ENCODE measurements at places on chromosomes 1 and 21.
A peak's percentile ranks its signal among the peaks of the same experiment; 100 is the strongest.

DNA sequence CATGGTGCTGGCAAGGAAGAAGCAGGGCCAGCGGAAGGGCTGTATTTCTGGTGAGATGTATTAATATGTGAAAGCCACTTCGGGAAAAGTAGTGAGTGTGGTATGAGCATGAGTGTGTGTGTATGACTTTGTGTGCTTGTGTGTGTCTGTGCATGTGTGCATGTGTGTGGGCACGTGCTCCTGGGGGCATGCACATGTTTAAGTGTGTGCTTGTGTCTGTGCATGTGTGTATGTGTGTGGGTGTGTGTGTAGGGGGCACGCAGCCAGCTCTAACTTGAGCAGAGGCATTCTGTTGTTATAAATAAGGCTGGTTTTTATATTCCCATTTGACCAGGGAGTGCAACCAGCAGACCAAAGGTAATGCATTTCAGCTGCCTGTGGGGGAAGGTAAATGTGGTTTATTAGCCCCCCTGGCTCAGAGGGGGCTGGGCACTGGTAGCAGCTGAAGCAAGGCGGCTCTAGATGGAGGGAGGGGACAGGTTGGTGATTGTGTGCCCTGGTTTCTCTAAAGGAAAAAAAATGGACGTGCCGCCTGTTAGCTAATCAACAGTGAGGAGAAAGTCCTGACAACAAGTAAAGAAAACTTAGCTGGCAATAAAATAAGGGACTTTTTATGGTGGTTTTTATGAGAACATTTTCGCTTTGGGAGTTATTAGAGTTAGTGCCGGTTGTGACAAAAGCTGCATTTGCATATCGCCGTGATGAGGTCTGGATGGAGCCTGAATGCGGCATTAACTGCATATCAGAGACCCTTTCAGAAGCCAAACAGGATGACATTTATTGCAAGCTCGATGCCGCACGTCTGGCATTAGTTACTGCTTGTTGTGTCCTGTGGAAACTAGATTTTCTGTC is 180.1 kb downstream of the CAMTA1 start:
- DNase-seq, result no peak

GRCh38 chr1:216549796-216550195 is 126.5 kb upstream of the USH2A start:
- no peak for DNase-seq

- no peak for DNase-seq
These were observed 5.4 kb upstream of the RGSL1 start for GRCh38 chr1:182444497-182444896.

GRCh38 chr1:3795453-3796214 is 664 bp downstream of the LRRC47 start:
- no peak for DNase-seq

DNA sequence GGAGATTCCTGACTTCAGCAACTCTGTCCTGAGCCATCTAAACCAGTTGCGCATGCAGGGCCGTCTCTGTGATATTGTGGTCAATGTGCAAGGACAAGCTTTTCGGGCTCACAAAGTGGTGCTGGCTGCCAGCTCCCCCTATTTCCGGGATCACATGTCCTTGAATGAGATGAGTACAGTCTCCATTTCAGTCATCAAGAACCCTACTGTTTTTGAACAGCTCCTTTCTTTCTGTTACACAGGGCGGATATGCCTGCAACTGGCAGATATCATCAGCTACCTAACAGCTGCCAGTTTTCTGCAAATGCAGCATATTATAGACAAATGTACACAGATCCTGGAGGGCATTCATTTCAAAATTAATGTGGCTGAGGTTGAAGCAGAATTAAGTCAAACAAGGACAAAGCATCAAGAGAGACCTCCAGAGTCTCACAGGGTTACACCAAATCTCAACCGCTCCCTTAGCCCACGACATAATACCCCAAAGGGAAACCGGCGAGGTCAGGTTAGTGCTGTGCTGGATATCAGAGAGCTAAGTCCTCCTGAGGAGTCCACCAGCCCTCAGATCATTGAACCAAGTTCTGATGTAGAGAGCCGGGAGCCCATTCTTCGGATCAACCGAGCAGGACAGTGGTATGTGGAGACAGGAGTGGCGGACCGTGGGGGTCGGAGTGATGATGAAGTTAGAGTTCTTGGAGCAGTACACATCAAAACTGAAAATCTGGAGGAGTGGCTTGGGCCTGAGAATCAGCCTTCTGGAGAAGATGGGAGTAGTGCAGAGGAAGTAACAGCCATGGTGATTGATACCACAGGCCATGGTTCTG is 2.3 kb downstream of the ZBTB37 start:
- no peak for DNase-seq

DNA sequence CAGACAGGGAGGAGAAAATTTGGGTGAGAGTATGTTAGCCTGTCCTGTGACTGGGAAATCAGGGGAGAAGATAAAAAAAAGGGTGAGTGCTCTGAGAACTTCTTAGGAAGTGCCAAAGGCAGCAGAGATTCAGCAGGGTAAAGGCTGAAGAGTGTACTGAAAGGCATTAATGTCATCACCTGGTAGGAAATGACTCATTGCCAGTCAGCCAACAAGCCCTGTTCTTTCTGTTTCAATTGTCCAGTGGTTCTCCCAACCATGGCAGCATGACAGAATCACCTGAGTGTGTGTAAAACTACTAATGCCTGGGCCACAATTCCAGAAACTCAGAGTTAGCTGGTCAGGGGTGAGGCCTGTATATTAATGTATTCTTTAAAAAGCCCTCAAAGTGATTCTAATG is 83.5 kb downstream of the INTS7 start:
- DNase-seq, result peak; percentile 67

GRCh38 chr1:43468414-43468813 is 14.7 kb upstream of the HYI start:
- no peak for DNase-seq

DNA sequence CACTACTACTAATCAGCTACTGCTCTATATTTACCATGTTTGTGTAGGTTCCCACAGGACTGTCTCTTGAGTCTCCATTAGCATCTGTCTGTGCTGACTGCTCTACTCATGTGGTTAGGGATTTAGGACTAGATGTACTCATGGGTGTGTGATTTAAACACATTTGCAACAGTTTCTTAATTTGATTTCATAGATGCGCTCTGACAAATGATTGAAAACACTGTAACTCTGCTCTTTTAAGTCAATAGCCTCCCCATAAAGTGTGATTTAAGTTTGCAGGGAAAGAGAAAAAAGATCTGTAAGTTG is 809.3 kb downstream of the NCAM2 start:
- no peak for DNase-seq

GRCh38 chr1:11558871-11559590 is 80.1 kb downstream of the DISP3 start:
- no peak for DNase-seq
